ENCODE measurements at places on chromosomes 6 and 20. TPM values are rescaled to one million over a fixed set of nuclear protein-coding genes. Genes with fewer than 3 reads are reported as not detected.

TFAP2D gene
- not detected for total RNA-seq

B3GALT4 gene
- 0.72 TPM for total RNA-seq

DNA sequence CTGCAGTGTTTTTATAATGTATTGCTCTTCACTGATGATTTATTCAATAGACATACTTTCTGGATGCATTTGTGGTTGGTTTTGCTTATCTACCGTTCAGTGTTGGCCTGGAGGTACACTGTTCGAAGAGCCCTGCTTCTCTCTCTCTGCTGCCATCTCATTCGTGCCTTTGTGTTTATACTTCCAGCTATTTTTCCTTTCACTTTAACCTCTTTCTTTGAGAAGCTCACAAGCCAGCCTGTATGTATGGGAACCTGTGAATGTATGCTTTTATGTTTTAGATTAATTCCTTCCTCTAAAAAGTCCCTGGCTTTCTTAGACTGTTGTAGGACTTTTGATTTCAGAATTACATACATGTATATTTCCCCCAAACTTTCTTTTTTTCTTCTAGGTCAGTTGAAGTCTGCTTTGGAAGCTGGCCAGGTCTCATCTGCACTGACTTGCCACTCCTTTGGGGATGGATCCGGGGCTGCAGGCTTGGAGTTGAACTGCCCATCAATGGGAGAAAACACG is 83.0 kb downstream of the SCAND1 start:
- DNase-seq = peak; percentile 51

- no peak for DNase-seq
Measured at GRCh38 chr20:46731770-46732169, 22.3 kb downstream of the SLC2A10 start.

DNA sequence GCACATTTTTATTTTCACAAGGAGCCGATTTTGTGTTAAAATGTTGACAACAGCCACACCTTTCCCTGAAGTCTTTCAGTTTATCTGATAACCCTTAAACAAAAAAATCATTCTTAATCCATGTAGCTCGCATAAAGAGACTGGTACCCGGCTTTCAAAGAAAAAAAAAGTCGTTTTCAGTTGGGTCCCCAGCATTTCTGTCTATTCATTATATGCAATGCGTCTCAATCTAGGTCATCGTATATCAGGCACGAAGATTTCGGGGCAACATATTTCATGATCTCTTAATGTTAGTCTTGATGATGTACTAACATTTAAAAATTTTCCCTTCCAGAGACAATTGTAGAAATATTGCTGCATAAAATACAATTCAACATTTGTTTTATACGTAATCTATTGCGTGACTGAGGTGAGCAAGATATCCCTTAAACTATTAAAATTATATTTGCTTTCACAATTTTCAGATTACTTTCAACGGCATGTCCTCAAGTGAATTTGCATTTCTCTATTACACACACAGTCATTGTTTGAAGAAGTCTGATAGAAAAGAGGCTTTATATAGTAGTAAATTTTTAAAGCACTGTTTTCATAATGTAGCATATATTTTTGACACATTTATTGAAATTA is 2.9 kb upstream of the TUBB2B start:
- DNase-seq = no peak

DNA sequence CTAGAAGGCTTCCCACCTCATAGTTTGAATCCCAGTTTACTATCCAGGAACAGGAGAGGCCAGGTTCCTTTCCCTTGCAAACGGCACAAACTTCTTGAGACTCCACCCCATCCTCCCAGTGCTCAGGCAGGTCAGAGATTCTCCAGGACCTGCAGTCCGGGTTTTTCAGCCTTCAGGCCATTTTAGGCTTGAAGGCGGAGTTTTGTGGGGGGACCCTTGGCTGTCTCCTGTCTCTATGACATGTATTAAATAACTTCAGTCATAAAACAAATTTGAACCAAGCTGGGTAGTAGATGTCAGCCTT is 230.1 kb downstream of the NFATC2 start:
- no peak for DNase-seq

GRCh38 chr6:168526841-168527281 is 85.9 kb downstream of the SMOC2 start:
- no peak for DNase-seq

UBD gene
- total RNA-seq = not detected

DNA sequence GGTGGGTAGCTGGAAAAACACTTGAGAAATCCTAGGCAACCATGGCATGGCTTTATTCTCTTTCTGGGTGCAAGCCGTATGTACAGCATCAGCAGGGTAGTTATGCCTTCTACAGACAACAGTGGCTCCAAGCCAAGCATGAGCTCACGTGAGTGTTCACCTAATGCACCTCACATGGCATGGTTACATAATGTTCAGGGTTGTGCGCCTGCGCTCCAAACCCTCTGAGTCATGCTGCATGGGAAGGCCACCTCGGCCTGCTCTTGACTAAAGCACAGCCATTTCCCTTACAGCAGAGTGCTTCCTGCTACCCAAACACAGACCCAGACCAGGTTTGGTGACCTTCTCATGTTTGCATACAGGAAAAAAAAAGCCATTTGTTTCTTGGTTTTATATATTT is 96.2 kb downstream of the VIP start:
- DNase-seq = no peak

DNA sequence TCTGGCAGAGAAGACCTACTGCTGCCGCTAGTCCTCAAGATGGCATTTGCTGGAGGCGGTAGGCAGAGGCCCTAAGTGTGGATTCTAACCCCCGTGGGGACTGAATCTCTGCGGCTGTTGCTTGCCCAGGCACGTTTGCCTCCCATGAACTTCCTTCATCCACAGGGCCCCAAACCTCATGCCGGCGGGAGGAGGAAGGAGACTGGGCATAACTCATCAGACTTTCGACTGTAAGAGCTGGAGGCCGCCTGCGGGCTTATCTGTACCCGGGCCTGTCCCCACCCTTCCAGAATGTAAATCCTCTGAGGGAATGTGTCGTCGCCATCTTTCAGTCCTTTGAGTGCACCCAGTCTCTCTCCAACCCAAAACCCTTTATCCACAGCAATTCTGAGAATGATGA is 990 bp downstream of the ZFP57 start:
- no peak for DNase-seq

DNA sequence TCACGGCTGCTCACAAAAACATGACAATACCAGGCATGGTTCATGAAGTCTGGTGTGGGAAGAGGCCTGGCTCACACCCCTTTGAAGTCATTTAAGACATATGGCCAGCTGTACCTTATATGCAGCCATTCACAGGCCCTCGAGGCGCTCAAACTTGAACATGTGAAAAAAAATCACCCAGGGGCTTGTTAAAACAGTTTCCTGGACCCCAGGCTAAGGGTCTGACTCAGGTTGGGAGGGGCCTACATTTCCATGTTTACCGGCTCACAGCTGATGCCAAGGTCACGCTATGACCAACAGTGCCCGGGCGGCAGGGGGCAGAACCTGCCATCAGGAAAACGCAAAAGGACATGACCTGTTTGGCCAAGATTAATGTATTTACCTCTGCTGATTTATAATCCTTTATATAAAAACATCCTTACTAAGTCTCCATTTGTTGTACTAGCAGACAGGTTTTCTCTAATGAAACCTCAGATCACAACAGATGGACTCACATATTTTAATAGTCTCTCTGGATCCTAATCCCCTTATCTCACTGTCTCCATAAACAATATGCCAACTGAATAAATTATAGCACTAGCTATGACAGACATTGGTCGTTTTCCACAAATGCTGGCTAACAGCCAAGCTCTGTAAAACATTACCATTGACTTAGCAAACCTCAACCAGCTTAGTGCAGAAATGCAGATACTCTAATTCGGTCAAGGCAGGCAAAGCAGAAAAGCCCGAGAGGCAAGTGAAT is 19.9 kb downstream of the EZR start:
- DNase-seq = peak; percentile 46
